ENCODE measurements at places on chromosomes 1 and 21.

- no peak for DNase-seq
These were observed 243.9 kb downstream of the SDCCAG8 start for GRCh38 chr1:243499711-243500110.

DNA sequence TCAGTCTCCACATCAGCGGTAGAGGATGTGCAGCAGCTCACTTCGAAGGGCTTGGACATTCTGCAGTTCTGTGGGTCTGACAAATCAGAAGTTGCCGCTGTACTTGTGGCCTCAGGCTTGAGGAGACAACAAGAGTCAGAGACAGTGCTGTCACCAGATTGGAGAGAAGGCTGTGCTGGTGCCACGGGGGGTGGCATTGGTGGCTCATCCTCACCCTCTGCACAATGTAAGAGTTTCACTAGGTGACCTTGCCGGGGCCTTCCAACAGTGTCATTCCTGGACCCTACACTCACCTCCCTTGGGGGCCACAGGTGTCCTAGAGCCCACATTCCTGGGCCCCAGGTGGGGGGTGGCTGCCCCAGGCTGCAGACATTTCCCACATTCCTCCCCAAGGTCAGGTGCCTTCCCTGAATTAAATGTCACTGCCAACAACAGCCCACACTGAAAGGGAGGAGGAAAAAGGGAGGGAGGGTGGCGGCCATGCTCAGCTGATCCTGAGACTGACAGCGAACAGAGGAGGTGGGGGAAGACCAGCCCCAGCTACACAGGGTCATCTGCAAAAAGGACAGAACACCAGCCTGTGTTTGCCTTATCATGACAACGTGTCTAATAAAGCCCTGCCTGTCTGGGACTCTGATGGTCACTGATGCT is 46.4 kb downstream of the TMCC2 start:
- no peak for DNase-seq

DNA sequence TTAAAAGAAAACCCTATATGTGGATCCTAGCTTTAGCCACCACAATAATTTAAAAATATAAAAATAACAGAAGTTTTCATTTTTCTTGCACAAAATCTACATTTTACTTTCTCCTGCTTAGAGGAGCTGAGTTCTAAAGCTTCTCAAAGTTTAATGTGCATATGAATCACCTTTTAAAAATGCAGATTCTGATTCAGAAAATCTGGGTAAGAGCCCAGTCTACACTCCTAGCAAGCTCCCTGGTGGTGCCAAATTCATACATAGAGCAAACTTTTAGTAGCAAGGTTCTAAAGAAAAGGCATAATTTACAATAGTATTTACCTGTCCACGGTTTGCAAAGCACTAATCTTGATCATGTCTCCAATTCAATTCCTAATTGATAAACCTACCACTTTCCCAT is 19.3 kb downstream of the RSBN1 start:
- no peak for DNase-seq

DNA sequence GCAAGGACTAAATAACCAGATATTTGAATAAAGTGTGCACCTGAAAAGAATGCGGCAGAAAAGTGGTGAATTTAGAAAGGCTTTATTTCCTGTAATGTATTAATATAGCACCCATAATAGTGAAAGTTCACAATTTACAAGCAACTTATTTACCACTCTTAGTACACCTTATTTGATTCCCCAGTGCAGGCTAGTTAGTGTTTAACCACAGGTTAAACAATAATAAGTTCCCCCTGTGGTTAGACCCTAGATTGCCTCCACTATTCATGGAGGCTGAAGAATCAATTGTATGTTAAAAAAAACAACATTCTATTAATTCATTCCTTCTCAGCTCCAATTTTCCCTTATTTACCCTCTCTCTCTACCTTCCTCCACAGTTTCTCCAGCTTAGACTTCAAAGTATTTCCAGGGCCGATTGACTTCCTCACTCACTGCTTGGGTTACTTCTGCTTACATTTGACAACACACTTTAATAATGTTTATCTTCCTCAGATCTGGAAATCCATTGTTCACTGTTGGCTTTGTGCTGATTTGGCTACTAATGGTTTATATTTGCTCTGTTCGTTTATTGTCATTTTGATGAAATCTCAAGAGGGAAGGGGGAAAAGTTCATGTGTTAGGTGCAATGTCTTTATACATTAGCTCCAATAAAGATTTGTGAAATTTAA is 796.3 kb downstream of the BRINP3 start:
- DNase-seq, result no peak

GRCh38 chr21:37446552-37446951 is 80.0 kb downstream of the DYRK1A start:
- DNase-seq, result no peak

DNA sequence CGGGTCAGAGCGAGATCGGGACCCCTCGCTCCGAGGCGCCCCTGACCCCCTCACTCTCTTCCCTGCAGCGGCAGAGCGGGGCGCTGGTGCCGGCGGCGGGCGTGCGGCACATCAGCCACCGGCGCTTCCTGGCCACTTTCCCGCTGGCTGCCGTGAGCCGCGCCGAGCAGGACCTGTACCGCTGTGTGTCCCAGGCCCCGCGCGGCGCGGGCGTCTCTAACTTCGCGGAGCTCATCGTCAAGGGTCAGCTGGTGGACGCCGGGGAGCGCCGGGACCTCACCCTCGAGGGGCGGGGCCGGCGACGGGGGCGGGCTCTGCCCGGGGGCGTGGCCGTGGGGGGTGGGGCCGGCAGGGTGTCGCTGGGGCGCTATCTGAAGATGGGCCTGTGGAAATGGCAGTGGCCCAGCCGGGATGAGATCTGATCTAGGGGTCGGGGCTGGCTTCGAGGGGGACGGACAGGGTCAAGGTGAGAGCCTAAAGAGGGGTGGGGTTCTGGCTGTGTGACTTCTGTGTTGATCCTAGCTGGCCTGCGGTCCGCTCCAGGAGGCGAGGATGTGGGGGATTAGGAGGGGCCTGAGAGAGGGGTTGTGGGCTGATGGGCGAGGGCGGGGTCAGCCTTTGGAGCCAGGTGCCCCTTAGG is 23.6 kb downstream of the PTPRU start:
- DNase-seq, result no peak

- no peak for DNase-seq
These were observed 241.1 kb upstream of the RAB4A start for GRCh38 chr1:229029879-229030235.

DNA sequence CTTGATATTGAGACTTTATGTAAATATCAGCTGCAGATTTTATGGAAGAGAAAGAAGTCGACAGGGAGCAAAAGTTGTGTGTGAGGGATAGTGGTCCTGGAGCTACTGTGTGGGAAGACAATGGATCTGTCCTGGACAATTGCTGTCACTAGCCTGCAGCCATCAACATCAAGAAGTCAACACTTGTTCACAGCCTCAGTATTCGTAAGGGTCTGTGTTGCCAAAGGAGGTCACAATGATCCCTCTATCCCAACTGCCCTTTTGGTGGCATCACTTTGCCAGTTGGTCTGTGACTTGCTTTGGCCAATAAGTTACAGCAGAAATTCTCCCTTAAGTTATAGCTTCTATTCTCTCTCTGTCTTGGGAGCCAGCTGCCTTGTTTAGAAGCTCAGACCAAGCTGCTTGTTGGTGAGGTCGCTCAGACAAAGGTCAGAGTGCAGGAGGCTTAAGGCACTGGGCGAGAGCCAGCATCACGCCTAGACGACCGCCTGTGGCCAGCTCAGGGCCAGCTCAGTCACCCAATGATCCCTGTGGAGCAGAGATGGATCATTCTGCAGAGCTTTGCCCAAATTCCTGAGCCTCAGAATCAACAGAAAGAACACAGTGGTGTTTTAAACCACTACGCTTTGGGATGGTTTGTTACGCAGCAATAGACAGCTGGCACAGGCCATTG is 134.9 kb downstream of the RHOU start:
- DNase-seq, result no peak

GRCh38 chr1:167538657-167539056 is 14.9 kb downstream of the CREG1 start:
- no peak for DNase-seq

- no peak for DNase-seq
These were observed 113.4 kb downstream of the HUNK start for GRCh38 chr21:31986035-31986856.

DNA sequence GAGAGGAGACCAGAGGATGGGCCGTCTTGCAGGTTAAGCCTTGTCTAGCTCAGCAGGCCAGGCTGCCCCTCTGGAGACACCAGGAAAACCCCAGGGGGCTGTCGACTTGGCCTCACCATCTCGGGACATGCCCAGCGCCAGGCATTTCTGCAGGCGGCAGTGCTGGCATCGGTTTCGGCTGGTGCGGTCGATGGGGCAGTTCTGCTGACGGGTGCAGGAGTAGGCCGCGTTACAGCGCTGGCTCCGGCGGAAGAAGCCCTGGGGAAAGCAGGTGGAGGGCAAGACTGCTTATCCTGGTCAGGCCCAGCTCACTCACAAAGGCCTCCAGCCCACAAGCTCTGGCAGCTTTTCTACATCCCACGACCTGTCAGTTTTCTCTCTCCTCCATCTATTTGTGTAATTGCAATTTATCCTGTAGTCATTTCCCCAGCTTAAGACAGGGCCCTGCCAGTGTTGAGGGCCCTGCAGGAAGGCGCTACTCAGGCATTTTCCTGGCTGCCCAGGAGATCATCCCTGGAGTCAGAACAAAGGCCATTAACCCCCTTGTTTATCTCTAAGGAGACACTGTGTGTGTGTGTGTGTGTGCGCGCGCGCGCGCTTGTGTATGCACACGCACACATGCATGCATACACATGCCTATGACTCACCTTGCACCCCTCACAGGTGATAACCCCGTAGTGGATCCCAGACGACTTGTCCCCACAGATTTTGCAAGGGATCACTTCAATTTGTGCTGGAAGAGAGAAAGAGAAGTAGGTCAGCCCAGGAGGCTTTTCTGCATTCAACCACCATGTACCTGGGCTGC is 11.5 kb upstream of the LINGO4 start:
- DNase-seq, result no peak

DNA sequence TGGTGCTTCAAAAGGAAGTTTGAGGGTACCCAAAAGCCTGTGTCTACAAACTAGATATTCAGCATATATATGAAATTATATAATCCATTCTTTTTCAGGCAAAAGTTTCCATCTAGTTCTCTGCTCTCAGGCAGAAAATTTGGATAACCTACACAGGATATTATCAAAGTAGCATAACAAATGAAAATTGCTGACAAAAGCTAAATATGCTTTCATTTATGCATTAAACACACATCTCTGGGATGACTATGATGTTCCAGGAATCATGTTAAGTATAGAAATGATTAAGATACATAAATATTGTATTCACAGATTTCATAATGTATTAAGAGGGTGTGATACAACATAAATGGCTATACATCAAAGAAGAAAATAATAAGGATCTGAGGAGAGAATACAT is 92.8 kb downstream of the LRRC53 start:
- no peak for DNase-seq

- DNase-seq, result no peak
These were observed 55.2 kb downstream of the RNF220 start for GRCh38 chr1:44460107-44460882.

- DNase-seq, result peak; percentile 99
These were observed 364.7 kb downstream of the SMYD3 start for GRCh38 chr1:246142320-246142893.

DNA sequence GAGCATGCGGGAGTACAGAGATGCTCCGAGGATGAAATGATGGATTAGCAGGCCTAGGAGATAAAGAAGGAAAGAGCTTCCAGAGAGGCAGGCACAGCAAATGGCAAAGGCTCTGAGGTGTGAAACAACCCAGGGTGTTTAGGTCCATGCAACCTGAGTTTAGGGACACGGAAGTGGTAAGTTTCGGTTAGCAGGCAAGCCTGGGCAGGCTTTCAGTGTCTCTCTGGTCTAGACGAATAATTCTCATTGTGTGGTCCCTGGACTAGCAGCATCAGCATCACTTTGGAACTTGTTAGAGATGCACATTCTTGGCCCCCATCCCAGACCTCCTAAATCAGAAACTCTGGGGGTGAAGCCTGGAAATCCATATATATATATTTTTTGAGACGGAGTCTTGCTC is 18.6 kb downstream of the NKAIN1 start:
- DNase-seq, result no peak

GRCh38 chr21:33121715-33122475 is 52.0 kb downstream of the OLIG1 start:
- peak; percentile 1 for DNase-seq

DNA sequence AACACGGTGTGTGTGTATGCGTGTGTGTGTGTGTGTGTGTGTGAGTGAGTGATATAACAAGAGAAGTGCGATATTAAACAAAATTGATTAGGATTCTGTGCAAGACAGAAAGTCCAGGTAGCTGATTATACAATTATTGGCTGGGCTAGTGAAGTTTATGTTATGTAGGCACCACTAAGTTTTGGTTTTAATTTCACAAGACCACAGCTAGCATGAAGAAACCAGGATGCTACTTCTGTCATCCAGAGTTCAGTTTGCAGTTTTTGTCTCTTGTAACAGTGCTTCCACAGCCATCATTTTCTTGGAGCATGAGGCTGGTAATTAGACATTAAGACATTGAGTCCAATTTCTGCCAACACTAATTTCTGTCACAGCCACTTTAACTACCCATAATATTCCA is 1590.2 kb upstream of the B3GALT2 start:
- DNase-seq, result no peak

DNA sequence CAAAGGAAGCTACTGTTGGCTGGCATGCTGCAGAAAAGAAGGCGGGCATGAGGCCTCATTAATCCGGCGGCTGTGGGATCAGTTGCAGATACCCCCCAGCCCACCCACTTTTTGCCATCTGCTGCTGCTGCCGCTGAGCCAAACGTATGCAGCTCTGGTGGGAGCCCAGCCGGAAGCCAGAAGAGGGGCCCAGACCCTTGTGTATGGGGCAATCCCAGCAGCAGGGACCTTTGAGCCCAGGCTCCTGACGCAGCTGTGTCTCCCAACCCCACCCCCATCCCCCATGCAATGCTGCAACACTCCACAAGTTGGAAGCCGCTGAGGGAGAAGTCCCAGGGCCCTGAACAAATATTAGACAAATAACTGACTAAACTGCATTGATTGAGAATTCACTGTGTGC is 106.0 kb downstream of the ELAVL4 start:
- no peak for DNase-seq

DNA sequence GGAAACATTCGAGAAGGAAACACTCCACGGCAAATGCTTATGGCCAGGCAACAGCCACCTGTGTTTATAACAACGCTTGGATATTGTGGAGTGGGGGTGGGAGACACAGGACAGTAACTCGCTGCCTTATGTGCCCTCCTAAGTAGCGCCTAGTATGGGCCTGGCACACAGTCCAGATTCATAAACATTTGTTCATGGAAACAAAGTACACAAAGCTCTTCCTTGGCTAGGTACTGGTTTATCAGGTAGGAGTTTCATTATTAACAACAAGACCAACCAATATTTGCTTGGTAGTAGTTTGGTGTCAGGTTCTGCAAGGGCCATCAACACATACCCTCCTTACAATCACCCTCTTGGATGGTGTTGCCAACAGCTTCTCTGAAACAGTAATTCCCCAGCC is 23.4 kb downstream of the TMCO4 start:
- DNase-seq, result no peak
